Stimulated activated CD4-positive, alpha-beta T cell treated with anti-CD3 and anti-CD28 coated beads, TNF-alpha, amount 100 ng/mL, for 48 hours (primary cell): ENCODE measurements at places on chromosomes 13 and 19.

DNA sequence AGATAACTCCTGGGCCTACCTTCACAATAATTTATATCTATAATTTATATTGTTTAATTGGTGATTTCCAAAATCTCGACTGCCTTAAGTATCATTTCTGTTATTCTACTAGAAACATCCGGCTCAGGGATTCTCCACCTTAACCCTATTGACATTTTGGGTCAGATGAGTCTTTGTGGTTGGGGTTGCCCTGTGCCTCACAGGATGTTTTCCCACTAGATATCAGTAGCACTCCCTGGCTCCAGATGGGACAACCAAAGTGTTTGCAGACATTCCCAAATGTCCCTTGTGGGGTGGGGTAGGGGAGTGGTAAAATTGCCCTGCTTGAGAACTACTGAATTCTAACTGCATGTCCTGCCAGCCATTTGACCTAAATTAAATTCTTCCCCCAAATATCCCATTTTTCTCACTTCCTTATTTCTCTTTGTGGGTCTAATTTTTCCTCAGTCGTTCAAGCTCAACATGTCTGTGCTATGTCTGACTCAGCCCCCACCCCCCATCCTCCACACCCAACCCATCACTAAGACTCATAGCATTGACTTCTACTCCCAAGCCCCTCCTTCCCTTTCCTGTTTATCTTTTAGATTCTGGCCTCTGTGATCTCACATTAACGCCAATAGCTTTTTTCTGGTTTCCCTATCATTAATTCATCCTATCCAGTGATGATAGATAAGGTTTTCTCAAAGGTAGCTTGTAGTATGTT lies 545.1 kb downstream of the EFNB2 start:
- DNase-seq = no peak

GRCh38 chr19:47226426-47227351 lies 4.3 kb downstream of the BBC3 start:
- DNase-seq = no peak

- no peak for DNase-seq
These were observed 95.0 kb upstream of the STARD13 start for GRCh38 chr13:33380487-33381079.

GRCh38 chr13:74868049-74868448 lies 613.9 kb downstream of the TBC1D4 start:
- no peak for DNase-seq

- no peak for DNase-seq
These were observed 734.6 kb upstream of the SLITRK1 start for GRCh38 chr13:84616864-84617263.

- DNase-seq = no peak
These were observed 284.4 kb downstream of the NDFIP2 start for GRCh38 chr13:79765331-79765730.

DNA sequence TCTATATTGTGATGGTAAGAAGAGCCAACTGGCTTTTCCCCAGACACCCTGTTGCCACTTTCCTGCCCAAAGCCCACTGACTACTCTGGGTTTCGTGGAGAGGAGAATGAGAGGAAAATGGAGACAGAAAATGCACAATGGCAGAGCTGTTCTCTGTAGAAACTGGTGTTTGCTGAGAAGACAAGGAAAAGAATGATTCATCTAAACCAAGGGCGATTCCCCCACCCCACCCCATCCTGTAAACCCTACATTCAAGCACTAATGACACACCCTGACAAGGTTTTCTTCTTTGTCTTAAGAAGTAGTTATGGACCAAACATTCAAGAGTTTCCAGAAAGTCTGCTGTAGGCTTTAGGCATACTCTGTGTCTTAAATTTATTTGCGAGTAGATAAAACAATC lies 68.8 kb downstream of the DOCK9 start:
- no peak for DNase-seq

GRCh38 chr19:42154471-42155323 lies 22.5 kb upstream of the POU2F2 start:
- DNase-seq = no peak

GRCh38 chr13:27854606-27855005 lies 62.3 kb downstream of the GSX1 start:
- no peak for DNase-seq

GRCh38 chr13:113771709-113772331 lies 12.8 kb downstream of the TMEM255B start:
- no peak for DNase-seq

GRCh38 chr19:14476673-14477401 lies 1.7 kb upstream of the PTGER1 start:
- no peak for DNase-seq

DNA sequence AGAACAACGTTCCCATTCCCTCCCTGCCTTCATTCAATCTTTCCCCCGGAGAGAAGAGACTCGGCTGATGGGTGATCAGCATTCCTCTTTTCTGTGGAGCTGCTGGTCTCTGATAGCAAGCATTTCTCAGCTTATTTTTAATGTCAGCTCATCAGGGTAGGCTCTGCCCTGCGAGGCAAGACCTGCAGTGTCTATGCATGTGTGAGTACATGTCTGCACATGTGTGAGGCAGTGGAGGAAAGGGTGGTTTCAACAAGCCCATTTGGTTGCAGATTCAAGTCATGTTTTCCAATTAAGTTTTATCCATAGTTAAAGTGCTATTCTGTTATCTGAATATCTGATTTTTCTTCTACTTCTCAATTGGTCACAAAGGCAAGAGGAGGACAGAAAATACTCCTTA lies 19.5 kb downstream of the SLC10A2 start:
- no peak for DNase-seq

DNA sequence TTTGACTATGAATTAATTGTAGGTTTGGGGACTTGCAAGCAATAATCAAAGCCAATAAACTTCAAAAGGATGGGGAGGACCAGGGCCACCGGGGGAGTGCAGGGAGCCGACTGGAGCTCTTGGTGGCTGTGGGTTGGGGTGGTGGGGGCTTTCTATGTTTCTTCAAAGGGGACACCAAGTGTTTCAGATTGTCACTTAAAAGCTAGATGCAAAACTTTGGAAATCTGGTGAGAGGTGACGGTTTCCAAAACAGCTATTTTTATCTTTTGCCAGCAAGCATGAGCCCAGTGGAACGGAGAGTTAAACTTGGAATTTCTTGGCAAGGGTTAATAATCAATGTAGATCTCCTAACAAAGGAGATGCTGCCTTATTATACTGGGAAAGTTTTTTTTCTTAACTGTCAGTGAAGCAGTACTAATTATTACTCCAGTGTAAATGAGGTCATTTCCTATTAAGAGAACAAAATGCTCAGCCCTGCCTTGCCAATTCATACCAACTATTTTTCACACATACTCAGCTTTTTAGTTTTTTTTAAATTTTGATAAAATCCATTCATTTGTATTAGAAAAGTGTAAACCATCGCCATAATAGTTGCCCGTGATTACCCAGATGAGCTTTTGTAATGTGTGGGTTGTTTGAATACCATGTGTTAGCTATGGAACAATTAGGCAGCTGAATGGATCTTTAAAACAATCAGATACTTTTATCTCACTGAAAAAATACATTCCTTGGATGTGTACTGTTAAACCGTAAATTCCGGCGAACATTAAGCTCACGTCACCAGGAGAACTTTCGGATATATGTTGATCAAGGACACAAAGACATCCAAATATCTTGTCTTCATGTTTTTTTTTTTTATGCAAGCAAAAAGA lies 95.9 kb upstream of the ZNF536 start:
- no peak for DNase-seq

DNA sequence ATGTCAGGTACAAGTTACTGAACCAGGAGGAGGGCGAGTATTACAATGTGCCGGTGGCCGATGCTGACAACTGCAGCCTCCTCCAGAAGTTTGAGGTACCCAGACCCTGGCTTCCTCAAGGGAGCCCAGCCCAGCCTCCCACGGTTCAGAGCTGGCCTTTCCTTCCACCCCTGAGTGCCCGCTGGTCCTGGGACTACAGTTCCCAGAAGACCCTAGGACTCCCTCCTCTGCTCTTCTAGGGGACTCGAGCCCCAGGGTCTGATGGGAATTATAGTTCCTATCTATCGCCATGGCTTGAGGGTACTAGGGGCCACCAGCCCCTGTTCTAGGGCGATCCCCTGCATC lies 11.0 kb downstream of the PRKCG start:
- DNase-seq = no peak

DNA sequence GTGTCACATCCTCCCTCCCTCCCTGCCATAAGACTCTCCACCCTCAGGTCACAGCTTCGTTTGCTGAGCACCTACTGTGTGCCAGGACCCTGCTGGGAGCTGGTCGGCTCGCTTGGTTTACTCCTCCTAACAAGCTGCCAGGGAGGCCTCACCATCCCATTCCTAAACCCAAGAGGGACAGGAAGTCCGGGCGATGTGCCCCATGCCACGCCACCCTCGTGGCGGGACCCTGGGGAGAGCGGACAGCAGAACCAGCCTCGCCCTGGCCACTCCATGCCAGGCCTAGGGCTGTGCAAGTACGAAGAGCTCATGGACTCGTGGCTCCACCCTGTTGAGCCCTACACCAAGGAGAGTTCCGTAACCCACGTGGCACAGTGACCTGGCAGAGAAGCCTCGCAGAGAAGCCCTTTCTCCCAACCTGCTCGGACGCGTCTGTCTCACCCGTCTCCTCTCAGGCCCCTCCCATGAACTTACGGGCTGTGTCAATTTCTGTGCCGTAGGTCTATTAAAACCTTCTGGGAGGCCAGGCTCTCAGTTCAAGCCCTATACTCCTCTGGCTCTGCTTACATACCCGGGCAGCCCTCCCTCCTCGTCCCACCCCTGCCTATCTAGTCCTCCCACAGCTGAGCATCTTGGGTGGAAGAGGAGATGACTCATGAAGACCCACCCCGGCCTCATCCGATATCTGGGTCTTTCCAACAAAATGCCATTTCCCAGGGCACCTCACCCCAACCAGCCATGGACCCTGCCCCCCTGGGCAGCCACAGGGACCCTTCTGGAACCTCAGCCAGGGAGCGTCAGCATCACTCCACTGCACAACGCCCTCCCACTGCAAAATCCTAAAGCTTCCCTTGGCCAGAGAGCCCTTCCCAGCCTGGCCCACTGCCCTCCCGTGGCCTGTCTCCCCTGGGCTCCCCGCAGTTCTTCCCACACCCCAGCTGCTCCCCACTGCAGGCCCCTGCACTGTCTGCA lies 2.6 kb downstream of the UBXN6 start:
- no peak for DNase-seq

- DNase-seq = no peak
These were observed 476.5 kb downstream of the MYO16 start for GRCh38 chr13:109105899-109106298.

- no peak for DNase-seq
These were observed 7.0 kb upstream of the POMP start for GRCh38 chr13:28651810-28652401.

GRCh38 chr13:45809801-45810394 lies 41.7 kb downstream of the SIAH3 start:
- no peak for DNase-seq

- DNase-seq = peak; percentile 86
These were observed 2.1 kb downstream of the ZNF563 start for GRCh38 chr19:12331211-12331941.

GRCh38 chr19:14337510-14337909 lies 43.7 kb upstream of the ADGRE5 start:
- DNase-seq = no peak

- no peak for DNase-seq
These were observed 6.3 kb downstream of the TEAD2 start for GRCh38 chr19:49355909-49356353.

DNA sequence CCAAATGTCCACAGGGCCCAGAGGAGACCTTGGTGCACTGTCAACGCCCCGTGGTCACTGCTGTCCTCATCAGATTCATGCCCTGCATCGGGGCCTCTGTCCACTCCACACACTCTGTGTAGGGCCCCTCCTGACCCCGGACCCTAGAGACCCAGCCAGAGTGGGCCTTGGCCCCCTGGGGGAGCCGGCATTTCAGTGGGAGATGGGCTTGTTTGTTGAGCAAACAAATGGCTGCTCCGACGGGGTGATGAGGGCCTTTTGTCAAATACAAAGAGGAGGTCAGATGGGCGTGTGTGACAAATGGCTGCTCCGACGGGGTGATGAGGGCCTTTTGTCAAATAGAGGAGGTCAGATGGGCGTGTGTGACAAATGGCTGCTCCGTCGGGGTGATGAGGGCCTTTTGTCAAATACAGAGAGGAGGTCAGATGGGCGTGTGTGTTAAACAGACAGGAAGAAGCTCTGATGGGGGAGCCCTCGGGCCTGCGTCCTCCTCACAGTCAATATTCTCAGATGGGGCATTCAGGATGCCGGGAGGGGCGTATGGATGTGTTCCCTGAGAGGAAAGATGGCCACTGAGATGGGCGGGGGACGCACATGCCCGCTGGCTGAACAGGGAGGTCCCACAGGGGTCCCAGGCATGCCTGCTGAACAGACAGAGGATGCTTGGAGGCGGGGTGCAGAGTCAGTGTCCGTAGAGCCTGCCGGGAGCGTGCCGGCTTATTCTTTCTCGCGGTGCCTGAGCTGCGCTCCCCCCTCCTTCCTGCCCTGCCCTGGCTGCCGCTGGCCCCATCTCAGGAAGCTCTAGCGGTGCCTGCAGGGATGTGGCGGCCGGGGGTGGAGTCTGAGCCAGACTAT lies 36.3 kb downstream of the SMIM24 start:
- DNase-seq = no peak

DNA sequence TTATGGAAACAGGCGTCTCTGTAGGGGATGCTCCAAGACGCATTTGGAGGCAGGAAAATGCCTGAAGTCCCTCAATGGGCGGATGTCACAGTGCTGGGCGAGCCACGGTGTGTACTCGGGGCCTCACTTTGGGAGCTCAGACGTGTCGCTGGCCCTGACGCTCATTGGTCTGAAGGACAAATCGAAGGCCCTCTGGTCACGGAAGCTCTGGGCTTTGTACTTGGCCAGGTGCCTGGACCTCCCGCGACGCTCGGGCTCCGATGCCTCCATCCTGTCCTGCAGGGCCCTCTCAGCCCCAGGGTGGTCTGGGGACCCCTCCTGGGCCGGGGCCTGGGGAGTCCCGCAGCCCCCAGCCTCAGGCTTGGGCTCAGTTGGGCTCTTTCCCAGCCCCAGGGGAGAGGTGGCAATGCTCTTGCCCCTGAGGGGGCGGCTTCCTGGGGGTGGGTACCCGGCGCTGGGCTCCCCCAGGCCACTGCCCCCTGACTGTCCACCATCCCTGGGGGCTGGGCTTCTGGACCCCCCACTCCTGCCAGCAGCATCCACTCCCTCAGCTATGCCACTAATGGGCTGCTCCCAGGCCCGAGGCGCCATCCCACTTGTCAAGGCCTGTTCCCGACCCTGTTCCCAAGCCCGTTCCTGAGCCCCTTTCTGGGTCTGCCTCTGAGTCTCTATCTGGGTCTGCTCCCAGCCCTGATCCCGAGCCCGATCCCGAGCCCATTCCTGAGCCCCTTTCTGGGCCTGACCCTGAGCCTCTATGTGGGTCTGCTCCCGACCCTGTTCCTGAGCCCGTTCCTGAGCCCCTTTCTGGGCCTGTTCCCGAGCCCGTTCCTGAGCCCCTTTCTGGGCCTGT lies 39.5 kb upstream of the GRTP1 start:
- no peak for DNase-seq

DNA sequence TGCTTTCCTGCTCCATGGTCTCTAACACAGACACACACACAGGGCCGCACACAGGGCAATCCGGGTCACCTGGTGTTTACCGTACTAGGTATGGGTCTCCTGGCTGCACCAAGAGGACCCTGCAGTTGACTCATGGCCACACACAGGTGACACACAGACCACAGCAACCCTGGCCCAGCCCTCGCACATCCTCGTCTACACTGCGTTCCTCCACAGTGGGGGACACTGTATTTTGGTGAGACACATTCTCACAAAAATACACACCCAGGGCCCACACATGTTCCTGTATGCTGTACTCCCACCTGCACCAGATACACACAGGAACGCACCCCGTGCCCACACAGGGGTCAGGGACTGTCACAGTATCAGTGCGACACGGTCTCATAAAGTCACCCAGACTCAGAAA lies 12.8 kb downstream of the PDE4A start:
- no peak for DNase-seq
